ENCODE measurements at places on chromosomes 12 and 14.

GRCh38 chr12:22740656-22741355 lies 115.8 kb downstream of the ETNK1 start:
- DNase-seq = no peak

DNA sequence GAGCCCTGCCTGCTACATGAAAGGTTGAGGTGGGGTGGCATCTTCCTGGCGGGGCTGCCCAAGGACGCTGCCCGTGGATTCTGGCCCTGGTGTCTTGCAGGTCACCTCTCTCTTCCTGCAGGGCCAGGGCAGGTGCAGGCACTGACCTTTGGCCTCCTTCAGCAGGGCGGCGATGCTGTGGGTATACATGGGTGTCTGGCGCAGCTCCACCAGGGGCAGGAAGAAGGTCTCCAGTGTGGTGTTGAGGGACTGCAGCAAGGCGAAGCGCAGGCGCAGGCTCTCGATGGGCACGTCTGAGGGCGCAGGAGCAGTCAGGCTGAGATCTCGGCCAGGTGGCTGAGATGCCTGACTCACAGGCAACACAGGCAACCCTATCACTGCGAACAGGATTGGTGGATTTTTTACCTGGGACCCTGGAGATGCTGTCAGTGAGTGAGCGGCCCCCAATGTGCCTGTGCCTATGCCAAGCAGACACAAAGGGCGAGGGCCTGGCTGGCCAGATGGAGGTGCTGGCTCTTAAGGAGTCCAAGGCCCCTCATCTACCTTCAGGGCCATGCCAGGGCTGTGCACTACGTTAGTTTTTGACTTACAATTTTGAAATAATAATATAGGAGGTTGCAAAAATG lies 45.7 kb downstream of the TRAFD1 start:
- DNase-seq = no peak

DNA sequence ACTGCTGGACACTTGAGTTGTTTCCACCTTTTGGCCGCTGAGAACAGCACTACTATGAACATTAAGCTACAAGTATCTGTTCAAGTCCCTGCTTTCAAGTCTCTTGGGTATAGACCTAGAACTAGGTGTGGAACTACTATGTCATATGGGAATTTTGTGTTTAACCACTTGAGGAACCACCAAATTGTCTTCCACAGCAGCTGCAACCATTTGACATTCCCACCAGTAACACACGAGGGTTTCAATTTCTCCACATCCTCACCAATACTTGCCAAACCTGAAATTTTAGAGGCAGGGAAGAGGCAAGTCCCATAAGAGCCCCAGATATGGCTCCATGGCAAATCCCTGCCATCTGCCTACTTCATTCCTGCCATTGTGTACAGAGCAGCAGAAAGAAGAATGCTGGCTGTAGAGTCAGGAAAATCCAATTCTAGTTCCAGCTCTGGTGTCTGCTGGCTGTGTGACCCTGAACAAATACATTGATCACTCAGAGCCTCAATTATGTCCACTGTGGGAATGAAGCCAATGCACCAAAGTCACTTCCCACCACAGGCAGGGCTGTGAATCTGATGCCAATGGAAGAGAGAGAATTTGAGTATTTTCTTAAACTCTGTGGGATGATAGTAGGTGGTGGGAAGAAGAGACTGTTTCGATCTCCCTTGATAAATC lies 17.8 kb downstream of the PITPNM2 start:
- no peak for DNase-seq

DNA sequence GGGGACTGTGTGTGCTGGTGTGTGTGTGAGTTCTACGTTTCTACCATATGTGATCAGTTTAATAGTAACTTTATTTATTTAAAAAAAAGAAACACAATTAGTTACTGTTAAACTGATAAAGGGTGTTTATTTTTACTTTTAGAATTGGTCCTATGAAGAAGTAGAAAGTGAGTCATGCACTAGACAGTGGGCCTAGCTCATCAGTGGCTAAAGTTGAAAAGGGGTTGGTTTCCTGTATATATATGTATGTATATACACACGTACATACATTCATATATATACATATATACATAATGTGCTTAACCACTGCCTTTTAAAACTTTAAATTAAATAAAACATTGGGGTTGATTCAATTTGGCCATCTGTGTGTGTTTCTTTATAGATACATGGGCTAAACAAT lies 68.8 kb upstream of the TMEM263 start:
- no peak for DNase-seq

DNA sequence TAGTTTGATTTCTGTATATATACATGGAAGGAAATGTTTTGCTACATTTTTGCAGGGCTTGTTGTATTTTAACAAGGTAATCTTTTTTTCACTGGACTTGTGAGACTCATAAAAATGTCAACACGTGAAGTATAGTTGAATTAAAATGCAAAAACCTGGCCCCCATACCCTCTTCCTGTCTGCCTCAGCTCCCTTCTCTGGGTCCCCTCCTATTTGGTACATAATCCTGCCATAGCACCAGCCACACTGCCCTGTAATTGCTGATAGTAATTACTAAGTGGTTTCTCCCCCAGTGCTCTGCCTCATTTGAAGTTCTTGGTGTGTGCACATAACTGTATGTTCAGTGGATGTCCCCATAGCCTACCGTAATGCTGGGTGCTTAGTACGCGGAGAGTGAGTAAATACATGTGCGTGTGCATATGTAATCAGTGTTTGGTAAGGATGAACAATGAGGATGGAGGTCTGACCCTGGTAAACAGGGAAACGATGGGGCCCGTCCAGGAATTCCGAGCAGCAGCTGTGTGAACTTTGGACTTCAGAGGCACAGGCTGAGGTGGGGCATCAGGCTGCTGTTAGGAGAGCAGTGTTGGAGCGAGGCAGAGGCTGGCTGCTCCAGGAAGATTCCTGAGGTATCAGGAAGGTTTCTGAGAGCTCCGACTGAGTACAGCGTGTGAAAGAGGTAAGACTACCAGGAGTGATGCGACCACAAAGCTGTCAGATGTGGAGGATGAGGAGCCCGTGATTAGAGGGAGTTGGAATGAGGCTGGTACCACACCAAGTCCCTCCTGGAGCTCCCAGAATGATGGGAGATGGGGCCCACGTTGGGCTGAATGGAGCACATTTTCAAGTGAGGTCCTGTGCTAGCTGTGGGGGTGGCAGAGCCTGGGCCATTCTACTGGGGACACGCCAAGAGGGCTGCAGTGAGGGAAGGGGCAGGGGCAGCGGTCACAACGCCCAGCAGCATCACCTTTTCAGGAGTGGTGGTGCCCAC lies 106.8 kb downstream of the PELI2 start:
- DNase-seq = no peak

- DNase-seq = no peak
Observed at GRCh38 chr14:21999402-21999801, 325.8 kb upstream of the OR4E1 start.

DNA sequence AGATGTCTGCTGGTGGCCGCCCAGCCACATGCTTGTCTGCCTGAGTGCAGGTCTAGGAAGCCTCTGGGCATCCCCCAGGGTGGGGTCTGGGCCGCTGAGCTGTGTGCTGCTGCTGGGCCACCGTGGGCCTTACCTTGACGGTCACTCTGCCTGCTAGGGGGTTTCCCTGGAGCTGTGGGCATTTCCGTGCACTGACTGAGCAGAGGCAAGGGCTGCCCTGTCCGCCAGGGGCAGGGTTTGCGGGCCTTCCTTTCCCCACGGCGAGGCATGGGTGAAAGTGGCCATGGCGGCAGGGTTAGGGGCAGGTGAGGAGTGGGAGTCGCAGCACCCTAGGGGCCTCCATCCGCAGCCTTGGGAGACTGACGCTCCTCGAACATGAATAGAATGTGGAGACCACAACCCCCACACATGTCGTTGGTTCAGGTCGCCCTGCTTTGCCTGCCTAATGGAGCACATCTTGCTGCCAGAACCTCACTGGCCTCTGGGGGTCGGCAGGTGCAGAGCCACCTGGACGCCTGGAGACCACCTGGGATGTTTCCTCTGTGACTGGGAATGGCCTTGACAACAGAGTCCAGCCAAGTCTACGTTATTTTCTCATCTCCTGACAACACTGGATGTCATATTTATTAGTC lies 2.5 kb downstream of the ZBTB42 start:
- DNase-seq = no peak

DNA sequence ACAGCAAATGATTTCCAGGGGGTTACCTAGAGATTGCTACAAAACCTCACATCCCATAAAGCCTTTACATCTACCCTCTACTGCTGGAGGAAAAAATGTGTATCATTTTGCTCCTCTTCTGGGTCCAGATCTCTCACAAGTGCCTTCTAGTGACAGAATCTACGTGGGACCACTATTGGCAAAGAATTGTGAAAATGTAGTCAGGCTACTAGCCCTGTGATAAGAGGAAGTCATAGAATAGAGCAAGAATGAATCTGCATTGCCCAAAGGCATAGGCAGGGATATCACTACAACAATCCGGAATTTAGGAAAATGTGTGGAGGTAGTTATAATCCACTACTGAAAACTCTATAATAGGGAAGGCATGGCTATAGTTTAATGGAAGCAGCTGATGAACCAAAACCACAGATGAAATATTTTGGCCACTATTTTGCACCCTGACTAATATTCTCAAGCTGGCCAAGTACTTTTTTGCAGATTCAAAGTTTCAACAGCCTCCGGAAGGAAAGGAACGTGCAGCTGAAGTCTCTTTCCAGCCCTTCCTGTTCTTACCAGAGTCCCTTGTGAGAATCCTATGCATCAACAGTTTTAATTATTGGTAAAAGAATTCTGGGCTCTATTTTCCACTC lies 176.8 kb downstream of the PHLDA1 start:
- no peak for DNase-seq

DNA sequence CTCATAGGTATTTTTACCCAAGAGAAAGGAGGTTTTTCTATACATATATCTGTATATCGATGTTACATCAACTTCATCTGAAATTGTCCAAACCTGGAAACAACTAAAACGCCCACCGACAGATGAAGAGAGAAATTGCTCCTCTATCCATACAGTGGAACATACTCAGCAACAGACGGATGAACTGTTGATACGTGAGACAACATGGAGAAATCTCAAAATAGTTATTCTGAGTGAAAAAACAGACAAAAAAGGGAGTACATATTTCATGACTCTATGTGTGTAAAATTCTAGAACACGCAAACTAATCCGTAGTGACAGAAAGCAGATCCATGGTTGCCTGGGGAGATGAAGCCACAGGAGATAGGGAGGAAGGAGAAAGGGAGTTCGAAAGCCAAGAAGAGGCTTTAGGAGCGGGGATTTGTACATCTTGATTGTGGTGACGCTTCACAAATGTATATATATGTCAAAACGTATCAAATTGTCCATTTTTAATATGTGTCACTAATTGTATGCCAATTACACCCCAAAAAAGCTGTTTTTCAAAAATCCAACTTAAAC lies 37.6 kb upstream of the C14orf180 start:
- DNase-seq = no peak

GRCh38 chr12:52171950-52172512 lies 19.8 kb downstream of the KRT80 start:
- DNase-seq = no peak

GRCh38 chr12:124518051-124518932 lies 49.1 kb downstream of the NCOR2 start:
- DNase-seq = peak; percentile 100

GRCh38 chr12:86711731-86712130 lies 455.5 kb upstream of the MGAT4C start:
- no peak for DNase-seq

GRCh38 chr12:18591473-18591872 lies 146.3 kb downstream of the PLCZ1 start:
- DNase-seq = no peak

DNA sequence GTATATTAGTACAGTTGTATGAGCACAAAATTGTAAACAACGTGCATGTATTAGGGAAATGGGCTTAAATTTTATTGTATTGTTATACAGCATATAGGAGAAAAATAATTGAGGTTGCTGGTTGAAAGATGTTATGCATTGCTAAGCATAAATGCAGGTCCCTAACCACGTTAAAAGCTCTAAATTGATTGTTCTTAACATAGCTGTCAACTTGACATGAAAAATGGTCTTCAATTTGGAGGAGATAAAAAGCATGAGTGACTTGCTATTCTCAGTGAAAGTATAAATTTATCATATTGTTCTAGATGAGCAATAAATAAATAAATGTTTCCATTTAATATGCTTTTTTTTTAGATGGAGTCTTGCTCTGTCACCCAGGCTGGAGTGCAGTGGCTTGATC lies 506.6 kb upstream of the ATXN7L3B start:
- no peak for DNase-seq

GRCh38 chr14:58414845-58415244 lies 12.5 kb downstream of the TIMM9 start:
- DNase-seq = no peak

GRCh38 chr12:54201001-54201794 lies 12.4 kb upstream of the SMUG1 start:
- peak; percentile 57 for DNase-seq

DNA sequence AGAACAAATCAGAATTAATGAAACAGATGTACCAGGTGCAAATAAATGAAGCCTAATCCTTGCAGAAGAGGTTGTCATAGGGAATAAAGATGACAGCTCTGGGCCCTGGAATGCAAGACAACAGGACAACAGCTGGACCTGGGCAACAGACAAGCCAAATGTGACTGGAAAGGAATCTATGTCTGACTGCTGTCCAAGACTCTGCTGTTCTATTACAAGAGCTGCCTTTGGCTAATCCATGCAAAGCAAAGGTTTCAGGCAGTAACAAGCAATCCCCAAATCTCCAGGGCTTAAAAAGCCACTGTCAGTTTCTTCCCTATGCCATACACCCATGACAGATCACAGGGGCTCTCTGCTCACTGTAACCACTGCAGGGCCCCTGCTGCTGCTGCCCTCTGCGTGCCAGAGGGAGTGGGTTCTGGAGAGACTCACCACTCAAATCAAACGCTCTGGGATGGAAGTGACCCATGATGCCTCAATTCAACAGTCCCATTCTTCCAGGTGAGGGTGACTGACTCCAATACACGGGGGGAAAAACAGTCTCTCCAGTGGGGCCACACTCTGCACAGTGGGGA lies 218.9 kb upstream of the SFSWAP start:
- DNase-seq = no peak

DNA sequence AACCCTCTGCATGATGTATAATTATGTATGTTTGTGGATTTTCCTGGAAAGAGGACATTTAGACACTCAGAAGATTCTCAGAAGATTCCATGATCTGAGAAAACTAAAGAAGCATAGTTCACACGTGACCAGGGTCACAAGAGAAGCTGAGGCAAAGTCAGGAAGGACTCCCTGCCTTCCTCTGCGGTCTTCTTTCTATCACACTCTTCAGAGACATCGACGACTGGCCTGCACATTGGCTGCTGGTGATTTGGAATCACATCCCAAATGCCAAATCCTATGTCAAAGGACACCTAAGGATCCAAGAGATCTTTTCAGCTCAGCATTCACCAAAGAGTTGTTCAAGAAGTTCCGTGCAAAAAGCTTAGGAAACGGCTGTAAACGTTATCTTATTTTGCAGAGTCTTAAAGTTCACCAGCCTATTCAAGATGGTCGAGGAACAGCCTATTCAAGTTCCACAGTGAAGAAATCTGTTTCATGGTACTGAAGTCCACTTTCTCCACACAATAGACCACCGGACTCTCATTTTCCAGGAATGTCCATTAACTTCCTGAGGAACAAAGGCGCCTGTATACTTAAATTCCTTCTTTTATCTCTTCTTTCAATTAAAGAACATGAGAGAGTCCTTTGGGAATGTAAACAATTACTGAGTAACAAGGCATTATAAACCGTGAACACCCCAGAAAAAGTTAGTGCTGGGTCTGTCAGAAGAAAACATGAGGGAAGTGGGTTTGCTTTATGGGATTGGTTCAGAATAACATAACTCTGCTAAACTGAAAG lies 42.1 kb downstream of the IGF1 start:
- no peak for DNase-seq
